Fibroblast of skin of left biceps (primary cell): ENCODE measurements at places on chromosomes 4 and X.

DNA sequence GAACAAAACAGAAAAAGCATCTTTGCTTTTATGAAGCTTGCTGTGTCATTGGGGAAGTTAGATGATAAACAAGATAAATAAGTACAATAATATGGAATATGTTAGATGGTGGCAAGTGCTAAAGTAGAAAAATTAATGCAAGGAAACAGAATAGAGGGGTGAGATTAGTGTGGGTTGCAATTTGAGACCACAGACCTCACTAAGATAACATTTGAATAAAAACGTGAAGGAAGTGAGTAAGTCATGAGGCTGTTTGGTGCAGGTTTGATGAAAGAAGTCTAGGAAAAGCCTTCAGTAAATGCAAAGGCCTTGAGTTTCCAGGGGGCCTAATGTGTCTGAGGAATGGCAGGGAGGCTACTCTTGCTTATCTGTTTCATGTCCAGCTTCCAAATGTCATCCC, 102.5 kb downstream of the CFAP299 start:
- no peak for DNase-seq

GRCh38 chr4:184320631-184321030, 103.0 kb upstream of the ENPP6 start:
- no peak for DNase-seq

DNA sequence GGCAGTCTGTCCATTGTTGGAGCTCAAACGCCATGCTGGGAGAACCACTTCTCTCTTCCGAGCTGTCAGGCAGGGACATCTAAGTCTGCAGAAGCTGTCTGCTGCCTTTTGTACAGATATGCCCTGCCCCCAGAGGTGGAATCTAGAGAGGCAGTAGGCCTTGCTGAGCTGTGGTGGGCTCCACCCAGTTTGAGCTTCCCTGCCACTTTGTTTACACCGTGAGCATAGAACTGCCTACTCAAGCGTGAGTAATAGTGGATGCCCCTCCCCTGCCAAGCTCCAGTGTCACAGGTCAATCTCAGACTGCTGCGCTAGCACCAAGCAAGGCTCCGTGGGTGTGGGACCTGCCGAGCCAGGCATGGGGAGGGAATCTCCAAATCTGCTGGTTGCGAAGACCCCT, 145.7 kb downstream of the VSIG4 start:
- no peak for DNase-seq

GRCh38 chr4:72496119-72496518, 72.9 kb downstream of the ADAMTS3 start:
- no peak for DNase-seq

DNA sequence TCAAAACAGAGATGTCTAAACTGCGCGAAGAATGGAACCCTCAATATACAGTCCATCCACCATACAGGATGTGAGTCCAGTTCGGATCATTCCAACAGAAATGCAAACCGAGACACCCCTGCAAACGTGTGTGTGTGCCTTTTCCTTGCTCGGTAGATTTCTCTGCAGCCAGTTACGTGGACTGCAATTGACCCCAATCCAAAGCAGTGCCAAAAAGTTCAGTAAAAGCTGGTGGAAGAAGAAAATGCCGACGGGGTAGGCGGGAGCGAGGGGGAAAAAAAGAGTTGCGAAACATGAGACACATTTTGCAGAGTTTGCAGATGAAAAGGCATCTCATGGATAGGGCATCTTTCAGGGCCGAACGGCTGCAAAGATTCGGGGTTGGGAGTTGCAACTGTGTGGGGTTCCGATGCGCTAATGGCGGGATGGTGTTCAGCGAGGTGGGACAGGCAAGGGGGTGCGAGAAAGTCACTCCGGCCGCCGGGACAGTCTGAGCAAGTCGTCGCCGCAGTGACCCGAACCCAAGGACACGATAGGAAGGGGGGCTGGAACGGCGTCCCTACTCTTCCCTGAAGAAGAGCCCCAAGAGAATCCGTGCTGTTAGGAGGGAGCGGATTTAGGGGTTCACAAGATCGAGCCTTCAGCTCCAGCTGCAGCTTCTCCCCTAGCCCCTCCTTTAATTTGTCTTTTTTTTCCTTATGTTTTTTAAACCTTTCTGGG, 3.8 kb downstream of the PHOX2B start:
- DNase-seq, result no peak

DNA sequence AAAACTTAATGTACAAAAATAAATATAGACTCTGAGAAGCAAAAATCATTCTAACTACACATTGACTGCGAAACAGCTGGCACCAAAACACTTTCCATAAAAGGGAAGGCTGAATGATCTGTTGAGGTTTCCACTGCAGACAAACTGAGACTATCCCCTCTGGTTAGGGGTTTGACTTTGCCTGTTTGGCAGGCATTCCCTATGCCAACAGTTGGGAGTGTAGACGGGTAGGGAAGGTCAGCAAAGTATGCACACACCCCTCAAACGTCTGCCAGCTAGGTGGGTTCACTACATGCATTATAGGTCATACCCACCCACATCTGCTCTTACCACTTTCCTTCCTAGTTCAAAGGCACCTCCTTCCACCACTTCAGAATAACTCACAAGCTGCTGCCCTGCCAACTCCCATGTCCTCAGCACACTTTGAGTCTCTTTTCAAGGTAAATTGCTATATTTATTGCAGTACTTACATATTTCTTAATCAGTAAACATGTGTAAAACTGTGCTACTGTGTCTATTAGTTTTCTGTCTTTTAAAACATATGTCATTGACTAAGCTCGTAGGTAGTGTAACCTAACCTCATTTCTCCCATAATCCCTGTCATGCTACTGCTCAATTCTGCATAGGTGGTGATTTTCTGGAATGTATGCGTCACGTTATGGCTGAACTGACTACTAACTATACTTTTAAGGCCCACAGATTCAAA, 12.4 kb downstream of the CTSO start:
- DNase-seq, result no peak

GRCh38 chr4:158808399-158808798, 39.6 kb downstream of the FNIP2 start:
- no peak for DNase-seq

- DNase-seq, result peak; percentile 60
Measured at GRCh38 chr4:165580351-165580905, 201.6 kb downstream of the CPE start.

DNA sequence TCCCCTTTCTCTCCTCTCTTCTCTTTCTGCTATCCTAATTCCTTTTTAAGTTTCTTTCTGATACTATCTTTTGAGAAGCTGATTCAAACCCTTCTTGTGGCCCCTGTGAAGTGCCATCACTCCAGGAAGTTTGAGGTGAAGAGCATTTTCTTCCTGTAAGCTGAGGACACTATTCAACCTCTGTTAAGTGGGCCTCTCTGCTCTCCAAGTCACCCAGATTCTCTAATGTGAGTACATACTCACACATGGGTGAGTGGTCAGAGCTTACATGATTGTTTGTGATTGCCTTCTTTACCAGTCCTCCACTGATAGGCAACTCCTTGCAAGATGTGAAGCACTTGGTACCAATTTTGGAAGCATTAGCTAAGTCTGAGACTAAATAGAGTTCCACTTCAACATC, 18.4 kb upstream of the SMIM10L2A start:
- DNase-seq, result no peak
